ENCODE measurements at places on chromosomes 1 and 21.

DNA sequence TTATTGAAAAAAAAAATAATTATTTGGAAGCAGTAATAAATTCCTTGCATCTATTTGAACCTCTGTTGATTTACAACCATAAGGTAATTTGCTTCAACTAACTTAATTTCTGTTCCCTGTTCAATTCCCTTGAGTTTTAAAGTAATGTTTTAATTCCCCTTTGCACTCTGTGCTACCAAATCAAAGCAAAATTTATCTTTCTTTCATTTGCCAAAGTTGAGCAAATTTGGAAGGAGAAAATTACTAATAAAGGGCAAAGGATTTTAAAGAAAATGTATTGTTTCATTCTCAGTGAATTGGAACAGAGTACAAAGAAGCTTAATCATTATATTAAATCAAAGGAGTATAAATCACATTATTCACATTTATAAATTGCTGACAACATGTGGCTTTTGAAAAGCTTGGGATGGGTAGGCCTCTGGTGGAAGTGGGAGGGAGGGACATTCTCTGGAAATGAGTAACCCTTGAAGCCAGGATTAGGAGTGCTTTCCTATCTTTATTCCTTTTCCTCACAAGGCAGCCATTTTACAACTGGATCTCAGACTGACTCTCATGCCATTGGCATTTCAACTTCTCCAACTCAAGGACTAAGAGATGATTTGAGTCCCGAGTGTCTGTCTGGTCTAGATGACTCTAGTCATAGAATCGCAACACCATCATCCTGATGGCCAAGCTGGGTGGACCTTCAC is 331.6 kb upstream of the DUSP10 start:
- DNase-seq = no peak

DNA sequence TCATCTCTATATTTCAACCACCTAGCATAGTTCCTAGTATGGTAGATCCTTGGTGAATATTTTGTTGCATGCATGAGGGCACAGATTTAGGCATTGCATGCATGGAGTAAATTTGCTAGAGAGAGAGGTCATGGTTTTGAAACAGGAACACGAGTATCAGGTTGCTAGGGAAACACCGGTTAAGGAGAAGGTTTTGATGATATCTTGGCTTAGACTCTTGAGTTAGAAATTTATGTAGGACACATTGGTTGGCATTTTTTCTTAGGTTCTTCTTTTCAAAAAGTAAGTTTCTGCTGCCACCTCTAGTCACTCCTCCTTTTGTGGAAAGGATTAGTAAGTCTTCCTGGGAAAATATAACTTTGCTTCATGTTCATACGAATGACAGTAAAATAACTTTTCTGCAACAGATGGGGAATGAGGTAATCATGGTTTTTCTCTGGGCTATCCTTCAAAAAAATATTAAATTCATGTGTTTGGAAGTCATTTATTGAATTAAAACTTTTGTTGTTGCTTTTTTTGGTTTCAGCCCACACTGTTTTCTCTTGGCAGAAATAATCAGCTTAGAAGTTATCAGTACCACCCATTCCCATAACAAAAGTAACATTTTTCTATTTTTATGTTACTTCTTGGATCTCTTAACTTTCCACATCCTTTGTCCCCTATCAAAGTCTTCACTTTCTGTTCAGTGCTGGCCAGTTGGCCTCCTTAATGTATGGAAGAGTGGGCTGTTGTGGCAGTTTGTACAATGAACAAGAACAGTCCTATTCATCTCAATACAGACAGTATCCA is 97.3 kb downstream of the PLA2G4A start:
- no peak for DNase-seq

DNA sequence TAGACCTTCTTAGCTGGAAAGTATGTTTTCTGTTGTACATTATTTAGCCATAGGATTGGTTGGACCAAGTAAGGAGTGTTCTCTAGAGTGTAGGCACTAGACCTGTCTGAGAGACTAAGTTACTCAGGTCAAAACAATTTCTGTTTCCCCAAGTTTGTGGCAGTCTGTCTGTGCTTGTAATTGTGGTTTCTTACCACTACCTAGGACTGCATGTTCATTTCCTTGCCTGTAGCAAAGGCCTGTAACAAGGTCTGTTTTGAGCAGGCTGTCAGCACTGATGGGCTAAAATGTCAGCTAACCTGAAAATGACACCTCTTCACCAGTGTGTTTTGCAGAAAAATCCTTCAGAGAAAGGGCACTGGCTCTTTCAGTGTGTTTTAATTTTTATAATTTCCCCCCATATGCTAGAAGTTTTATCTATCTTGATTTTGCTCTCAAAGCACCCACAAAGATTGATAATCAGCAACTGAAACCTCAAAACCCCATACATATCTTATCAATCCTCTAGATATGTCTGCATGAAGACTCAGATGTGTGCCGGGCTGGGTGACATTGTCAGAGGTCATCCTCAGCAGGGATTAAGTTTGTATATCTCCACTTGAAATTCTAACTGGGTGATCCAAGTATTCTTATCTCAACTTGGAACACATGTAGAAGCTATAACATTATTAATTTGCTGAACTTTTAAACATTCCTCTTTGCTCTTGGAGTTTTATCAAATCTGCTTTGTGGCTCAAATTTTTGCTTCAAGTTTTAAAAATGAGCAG is 50.7 kb upstream of the ST6GALNAC3 start:
- no peak for DNase-seq

DNA sequence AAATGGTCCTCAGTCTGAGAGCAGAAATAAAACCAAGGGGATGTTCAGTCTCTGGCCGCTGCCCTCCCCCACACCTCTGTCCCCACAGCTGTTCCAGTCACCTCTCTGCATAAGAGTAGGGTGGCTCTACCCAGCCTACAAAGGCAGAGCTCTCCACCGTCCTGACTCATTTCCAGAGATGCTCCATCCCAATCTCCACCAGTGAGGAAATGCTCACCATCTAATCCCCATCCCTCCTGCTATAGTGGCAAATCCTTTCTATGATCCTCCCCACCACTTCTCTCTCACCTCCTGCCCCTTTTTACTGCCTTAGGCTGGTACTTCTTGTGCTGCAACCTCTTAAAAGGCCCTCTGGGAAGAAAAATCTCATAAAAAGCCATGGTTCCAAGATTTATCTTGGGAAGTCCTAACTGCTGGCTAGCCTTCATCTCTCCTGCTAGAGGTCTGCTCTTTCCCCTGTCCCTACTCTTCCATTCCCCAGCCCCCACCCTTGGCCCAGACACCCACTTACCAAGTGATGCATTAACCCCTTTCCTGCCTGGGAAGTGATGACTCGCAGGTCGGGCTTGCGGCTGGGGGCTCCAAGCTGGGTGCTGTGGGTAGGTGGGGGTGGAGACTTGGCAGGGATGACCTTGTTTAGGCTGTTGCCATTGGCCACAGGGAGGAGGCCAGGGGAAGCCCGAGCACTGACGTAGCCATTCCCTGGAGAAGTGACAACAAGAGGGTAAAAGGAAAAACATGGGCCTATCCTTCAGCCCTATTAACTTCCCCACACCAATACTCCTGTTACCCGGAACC is 23.9 kb downstream of the MEF2D start:
- DNase-seq = no peak

GRCh38 chr21:39902986-39903385 is 35.7 kb downstream of the PCP4 start:
- no peak for DNase-seq

- DNase-seq = no peak
Observed at GRCh38 chr1:239526391-239526790, 140.0 kb downstream of the CHRM3 start.

DNA sequence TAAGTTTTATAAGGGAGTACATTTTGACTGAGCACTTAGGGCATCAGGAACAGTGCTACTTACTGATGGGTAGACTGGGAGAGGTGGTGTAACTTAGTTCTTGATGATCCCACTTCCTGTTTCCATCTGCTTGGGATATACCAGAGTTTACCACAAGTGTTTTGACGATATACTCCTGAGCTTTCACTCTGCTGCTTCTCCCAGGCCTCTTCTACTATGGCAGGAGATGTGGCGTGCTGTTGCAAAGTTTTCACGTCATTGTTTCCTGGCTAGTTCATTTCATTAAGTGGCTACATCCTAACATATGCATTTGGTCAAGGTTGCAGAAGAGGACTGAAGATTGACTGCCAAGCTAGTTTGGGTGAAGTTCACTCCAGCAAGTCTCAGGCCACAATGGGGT is 41.3 kb upstream of the LAMC2 start:
- no peak for DNase-seq

GRCh38 chr1:31417148-31417547 is 4.1 kb downstream of the SERINC2 start:
- DNase-seq = no peak

DNA sequence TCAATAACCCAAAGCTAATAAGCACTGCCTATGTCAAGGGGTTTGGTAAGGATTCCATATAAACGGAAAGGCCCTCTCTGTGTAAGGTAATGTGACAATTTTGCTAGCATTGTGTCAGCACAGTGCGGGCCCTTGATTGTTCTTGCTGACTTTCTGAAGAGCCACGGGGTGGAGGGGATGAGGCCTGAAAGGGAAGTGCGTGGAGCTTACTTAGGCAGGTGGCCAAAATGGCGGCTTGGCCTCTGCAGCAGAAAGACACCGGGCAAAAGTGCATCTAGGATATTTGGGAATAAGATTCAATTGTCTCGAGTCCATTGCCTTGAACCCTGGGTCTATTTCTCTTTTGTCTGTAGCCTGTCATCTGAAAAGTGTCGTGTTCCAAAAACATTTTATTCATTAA is 114.3 kb downstream of the TGFB2 start:
- no peak for DNase-seq

DNA sequence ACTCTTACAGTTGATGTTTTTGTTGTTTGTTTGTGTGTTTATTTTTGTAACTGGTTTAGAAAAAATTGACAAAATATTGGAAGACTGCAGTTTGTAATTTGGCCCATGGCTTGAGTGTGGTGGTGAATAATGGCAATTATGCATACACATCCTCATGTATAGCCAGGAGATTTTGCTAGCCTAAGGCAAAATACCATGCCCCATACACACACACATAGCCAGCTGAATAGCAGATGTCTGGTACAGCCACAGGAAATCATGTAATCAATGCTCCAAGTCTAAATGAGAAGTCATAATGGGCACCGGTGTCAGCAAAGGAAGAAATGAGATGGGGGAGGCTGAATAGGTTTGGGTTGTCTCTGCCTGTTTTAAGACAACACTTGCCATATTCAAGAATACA is 135.2 kb upstream of the COA6 start:
- DNase-seq = no peak

DNA sequence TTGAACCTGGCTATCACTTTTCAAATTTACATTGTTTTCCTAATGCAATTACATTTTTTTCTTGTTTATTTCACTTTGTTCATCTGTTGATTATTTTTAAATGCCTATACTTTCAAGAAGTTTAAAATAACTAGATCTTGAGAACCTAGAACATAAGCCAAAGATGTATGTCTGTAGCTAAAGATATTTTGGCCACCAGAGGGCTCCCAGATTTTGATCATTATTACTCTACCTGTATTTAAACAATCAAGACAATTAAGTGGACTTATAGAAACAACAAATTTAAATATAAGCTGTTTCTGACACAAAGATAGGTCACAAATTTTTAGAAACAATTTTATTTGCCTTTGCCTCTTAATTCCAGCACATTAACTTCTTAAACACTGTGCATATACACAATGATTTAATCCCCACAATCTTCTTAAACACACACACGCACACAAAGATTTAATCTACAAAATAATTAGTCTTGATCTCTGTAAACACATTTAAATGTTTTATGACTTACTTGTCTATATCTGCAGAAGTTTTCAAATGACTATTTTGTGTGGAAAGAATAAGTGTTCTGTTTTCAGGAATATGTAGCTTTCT is 380.0 kb downstream of the DSCAM start:
- peak; percentile 33 for DNase-seq

DNA sequence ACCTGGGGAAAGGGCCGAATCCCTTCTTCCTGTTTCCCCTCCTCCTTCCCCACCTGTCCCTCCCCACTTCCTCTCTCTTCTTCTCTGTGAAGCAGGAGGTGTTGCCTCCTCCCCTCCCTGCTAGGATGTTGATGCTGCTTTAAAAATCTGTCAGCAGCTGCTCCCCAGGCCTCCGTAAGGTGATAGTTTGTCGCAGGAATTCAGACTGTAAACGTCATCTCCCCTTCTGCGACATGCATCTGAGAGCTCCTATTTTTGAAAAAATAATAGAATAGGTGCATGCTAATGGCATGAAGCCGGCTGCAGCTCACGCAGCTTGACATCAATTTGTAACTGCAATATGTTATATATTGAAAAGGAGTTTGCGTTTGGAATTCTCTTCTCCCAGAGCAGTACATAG is 70.1 kb downstream of the KAZN start:
- DNase-seq = no peak

DNA sequence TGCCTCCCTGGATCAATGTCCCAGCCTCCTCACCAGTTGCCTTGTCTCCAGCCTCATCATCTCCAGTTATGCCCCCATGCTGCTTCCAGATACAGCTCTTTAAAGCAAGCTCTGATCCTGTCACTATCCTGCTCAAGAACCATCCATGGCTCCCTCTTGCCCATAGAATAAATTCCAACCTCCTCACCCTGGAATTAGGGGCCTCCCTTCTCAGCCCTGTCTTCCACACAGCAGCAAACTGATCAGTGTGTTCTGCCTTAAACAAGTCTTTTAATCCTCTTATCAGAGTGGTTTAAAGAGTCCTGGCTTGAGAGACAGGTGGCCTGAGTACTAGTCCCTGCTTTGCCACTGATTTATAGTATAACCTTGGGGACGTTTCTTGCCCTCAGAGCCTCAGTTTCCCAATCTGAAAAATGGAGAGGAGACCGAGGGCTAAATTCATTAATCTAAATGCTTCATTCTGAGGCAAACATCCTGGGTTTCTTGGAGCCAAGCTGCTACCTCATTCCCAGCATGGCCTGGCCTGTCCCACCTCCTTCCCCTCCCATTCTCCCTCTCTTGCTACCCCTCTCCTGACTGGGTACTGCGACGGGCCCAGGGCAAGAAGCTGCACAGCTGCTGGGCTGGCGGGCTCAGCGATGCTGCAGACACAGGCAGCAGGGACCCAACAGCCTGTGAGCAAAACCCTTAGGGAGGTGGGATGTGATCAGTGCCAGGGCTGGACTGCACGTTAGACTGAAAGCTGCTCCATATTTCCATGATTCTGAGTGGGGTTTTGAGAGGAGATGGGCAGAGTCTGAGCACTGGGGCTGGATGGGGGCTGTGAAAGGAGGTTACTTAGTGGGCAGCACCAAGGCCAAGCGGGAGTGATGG is 221.4 kb downstream of the PTPRU start:
- no peak for DNase-seq

- no peak for DNase-seq
Observed at GRCh38 chr1:218588540-218589172, 243.5 kb downstream of the TGFB2 start.

DNA sequence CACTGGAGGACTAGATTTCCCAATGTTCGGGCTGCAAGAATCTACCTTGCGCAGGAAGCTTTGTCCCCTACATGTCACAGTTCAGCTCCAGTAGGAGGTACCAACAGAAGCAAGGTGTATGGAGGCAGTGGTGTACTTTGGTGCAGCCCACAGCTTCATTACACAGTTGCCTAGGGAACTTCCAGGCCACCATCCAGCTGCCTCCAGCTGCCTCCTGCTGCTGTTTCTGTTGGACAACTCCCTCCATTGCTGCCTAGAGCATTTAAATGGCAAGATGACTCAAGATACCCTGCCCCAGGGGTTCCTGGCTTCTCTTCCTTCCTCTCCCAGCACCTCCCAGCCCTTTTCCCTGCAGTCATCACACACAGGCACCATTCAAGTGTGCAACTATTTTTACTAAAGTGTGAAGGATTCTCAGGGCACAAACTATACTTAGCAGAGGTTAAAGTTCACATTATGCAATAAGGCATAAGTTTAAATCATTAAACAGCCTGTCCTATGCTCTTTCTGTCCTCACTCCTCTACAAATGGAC is 39.0 kb upstream of the ATP1A1 start:
- DNase-seq = no peak

All from NCI-H748 treated with DMSO at 0.1 percent for 48 hours (cell line).